Renal cortex interstitium (tissue), 15 donors: ENCODE measurements at places on chromosomes 2 and 18.
A peak's percentile ranks its signal among the peaks of the same experiment; 100 is the strongest.

DNA sequence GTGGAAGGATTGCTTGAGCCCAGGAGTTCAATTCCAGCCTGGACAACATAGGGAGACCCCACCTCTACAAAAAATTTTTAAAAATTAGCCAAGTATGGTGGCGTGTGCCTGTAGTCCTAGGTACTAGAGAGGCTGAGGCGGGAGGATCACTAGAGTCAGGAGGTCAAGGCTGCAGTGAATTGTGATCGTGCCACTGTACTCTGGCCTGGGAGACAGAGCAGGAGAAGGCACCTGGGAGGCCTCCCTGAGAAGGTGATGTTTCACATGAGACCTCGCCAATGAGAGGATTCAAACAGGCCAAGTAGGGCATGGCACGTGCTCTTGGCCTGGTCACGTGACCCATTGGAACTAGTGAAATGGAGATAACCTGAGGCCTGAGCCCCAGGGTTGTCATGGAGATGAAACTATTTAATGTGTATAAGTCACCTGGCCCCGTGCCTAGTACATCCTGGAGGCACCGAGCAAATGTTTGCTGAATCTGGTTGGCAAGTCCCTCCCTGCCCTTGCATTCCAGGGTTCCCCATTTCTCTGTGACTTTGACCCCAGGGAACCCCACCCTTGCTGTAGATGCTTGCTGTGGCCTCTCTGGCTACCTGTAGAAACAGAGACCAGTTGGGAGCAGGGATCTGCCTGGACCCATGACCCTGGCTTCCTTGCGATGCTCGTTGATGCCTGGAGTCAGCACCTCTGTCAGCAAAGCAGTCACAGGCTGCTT lies 26.1 kb upstream of the ROCK2 start:
- no peak for DNase-seq

GRCh38 chr2:42663828-42664227 lies 95.4 kb downstream of the MTA3 start:
- no peak for DNase-seq

DNA sequence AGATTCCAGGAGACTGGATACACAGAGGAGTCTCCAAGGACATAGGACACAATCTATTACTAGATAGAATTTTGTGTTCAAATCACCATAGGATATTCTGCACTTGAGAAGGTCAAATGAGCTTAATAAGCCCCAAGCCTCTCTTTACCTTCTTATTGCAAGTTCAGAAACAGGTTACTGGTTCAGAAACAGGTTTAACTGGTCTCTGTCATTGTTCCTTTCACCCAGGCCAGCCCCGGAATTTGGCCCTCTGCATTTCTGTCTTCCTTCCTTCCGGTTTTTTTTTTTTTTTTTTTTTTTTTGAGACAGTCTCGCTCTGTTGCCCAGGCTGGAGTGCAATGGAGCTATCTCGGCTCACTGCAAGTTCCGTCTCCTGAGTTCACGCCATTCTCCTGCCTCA lies 700.2 kb downstream of the EPHA4 start:
- no peak for DNase-seq

DNA sequence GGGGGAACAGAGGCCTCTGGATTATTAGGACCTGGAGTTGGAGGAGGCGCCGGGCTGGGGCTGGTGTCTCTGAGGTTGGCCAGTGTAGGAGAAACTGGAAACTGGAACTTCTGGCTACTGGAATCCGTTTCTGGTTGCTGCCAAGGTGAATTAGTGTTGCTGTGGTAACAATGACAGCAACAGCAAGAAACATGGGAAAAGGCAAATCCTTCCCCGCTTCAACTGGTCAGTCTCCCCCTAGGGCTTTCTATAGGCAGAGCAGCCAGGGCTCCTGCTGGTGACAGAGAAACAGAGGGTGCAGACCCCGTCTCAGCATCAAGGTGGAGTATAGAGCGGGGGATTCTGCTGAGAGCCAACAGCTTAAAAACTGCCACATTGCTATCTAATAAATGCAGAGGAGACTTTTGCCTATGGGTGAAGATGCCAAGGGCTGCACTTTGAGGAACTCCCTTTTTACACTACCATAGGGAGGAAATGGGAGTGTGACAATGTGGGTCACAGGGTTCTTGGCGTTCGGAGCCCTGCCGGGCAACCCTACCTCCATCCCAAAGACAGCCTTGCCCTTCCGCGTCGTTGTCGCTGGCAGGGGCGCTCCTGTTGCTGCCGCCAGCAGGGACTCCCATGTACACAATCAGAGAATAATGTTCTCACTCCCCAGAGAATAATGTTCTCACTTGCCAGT lies 81.4 kb upstream of the CABLES1 start:
- peak; percentile 41 for DNase-seq

- no peak for DNase-seq
Observed at GRCh38 chr18:10965119-10965518, 184.2 kb downstream of the PIEZO2 start.

DNA sequence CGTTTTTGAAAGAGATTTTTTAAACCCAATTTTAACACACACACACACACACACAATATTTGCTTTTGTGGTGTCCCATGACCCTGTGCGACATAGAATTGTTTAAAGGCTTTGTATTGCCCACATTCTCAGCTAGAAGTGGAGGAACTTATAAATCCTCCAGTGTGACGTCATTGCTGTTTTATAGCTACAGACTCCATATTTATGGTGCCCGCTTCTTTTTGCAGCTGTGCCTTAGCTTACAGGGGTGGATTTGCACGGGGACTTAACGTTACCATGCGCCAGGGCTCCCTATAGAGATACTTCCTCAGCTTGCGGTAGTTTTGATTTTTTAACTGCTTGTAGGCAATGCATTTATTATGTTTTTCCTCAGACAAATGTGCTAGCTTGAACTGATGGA lies 101.9 kb upstream of the SMIM21 start:
- no peak for DNase-seq

- no peak for DNase-seq
Observed at GRCh38 chr2:13000664-13001363, 284.1 kb downstream of the TRIB2 start.

DNA sequence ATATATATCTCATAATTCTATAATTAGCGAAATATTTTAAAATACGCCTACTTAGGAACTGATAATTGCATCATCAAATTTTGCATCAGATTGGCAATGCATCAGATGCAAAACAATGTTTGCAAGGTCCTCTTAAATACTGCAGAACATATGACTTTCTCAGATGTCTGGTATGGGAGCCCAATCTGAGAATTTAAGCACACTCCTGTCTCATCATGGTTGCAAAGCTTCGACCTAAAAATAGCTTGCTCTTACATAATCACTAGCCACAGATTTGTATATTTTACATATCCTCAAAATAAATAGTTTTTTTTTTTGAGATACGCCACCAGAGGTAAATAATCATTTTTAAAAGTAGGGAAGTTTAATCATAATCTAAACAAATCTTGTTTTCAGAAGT lies 123.2 kb downstream of the CABYR start:
- DNase-seq: no peak

DNA sequence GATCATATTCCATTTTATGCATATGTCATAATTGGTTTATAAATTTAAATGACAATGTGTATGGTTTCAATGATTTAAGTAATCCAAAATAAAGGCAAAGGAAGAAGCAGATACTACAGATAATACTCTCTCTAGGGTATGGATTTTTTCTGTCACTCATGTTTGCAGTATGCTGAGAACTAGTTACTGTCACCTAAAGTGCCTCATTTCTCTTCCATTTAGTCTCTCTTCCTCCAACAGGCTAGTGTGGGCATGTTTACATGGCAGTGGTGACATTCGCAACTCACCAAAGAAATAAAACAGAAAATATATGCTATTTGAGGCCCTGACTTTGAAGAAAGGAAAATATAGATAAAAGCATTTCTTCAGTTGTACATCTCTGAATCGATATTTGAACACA lies 1460.4 kb upstream of the ZEB2 start:
- DNase-seq: no peak

DNA sequence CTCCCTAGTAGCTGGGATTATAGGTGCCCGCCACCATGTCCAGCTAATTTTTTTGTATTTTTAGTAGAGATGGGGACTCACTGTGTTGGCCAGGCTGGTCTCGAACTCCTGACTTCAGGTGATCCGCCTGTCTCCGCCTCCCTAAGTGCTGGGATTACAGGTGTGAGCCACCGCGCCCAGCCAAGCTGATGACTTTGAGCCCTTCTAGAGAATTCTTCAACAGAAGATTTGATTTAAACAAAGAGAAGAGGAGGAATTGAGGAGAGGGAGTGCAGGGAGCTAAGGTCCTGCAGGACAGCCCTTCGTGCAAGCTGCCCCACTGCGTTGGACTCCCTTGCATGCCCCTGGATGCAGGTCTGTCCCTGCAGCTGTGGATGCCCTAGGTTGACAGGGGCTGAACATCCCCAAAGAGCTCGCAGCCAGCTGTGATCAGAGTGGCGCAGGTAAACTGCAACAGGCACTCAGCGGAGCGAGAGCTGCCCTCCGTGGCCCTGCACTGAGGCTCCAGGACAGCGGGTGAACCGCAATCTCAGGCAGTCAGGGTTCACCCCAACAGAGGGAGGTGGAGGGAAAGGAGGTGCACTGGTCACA lies 13.7 kb downstream of the ADRA2B start:
- no peak for DNase-seq

DNA sequence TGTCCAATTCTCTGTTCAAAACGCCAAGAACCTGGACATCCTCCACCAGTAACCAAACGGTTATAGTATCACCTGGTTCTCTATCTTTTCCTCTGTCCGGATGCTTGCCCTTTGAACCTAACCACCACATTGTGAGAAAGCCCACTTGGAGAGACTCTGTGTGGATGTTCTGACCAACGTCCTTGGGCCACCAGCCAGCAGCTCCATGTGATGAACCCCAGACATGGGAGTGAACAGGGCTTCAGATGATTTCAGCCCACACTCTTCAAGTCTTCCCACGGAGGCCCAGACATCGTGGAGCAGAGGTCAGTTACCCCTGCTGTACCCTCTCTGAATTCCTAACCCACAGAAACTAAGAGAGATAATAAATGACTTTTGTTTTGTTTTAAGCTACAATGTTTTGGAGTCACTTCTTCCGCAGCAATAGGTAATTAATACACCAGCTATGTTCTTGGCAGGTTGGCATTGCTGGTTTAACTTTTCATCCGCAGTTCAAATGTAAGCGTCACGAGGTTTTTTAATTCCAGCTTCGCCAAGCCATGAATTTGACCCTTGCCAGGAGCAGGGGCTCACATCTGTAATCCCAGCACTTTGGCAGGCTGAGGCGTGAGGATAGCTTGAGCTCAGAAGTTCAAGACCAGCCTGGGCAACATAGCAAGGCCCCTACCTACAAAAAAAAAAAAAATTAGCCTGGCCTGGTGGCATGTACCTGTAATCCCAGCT lies 36.1 kb upstream of the ZNF532 start:
- DNase-seq: no peak

GRCh38 chr2:26735883-26736588 lies 28.0 kb upstream of the SLC35F6 start:
- no peak for DNase-seq

DNA sequence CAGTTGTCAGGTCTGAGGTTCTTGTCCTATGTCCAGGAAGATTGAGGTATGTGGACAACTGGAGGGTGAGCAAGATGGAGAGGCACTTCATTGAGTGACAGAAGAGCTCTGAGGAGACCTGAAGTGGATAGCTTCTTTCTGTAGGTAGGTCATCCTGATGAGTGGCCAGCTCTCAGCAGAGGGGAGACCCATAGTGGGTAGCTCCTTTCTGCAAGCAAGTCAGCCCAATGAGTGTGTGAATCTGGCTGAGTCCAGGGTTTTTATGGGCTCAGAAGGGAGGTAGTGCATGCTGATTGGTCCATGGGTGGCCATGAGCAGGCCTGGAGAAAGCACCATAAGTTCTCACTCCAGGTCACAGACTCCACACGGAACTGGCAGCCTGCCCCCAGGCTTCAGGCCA lies 92.6 kb upstream of the GALNT5 start:
- DNase-seq: no peak

- no peak for DNase-seq
Observed at GRCh38 chr2:231367178-231367577, 28.3 kb upstream of the B3GNT7 start.

GRCh38 chr2:108220942-108221541 lies 18.7 kb upstream of the SULT1C3 start:
- DNase-seq: no peak

GRCh38 chr2:61906186-61906470 lies 654 bp downstream of the COMMD1 start:
- no peak for DNase-seq

- DNase-seq: no peak
Observed at GRCh38 chr2:155633887-155634570, 698.5 kb downstream of the NR4A2 start.

DNA sequence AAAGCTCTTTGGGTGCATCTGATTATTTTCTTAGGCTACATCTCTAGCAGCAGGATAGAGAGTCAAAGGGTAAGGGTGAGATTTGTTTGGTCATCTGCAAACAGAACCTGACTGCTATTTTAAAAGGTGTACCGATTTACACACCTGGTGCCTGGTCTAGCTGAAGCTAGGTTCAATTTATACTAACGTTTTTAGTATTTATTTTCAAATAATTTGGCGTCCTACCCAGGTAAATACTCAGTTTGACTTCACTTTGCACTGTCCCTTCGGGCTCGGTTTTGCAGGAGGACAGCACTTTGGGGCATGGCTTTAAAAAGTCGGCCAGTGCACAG lies 683 bp downstream of the PTRHD1 start:
- no peak for DNase-seq

DNA sequence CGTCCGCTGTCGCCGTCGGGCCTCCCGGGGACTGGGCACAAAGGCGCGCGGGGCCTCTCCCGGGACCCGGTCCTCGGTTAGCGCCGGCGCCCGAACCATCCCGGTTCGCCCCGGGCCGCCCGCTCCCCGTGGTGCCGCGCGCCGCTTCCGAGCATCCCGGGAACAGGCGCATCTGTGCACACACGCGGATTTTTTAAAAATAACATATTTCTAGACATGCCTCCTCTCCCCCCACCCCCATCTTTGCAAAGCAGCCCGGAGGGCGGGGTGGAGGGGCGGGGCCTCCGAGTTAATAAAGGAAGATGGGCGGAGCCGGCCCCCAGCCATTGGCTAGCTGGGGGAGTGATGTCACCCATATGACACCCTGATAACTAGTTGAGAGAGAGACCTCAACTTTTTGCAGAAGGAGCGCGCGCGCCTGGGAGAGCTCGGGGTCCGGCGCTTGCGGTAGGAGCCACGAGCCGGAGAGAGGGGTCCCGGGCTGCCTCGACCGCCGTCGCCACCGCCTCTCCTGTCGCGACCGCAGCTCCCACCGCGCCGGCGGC lies at the start of gene SOX11:
SOX11 (plus strand) TSS at position 400 of the 545 bp plus-strand sequence. CDS start 338 bp downstream, outside the sequence.
- DNase-seq: peak; percentile 96

GRCh38 chr2:217978536-217979150 lies 24.2 kb downstream of the TNS1 start:
- no peak for DNase-seq

GRCh38 chr2:172551271-172551670 lies 4.6 kb upstream of the PDK1 start:
- DNase-seq: no peak

GRCh38 chr2:134137182-134137611 lies 116.7 kb upstream of the MGAT5 start:
- DNase-seq: no peak
